ENCODE measurements at places on chromosomes 6 and 20.
A peak's percentile ranks its signal among the peaks of the same experiment; 100 is the strongest.

- H3K36me3 ChIP-seq: no peaks in the 10 kb centered on the region
- H3K27ac ChIP-seq: no peak overlapping the region
- H3K4me1 ChIP-seq: no peaks in the 10 kb centered on the region
- H3K27me3 ChIP-seq: no peaks in the 10 kb centered on the region
- no peak overlapping the region for H3K4me3 ChIP-seq
Observed at GRCh38 chr6:24851086-24851485, 52.4 kb upstream of the ARMH2 start.

DNA sequence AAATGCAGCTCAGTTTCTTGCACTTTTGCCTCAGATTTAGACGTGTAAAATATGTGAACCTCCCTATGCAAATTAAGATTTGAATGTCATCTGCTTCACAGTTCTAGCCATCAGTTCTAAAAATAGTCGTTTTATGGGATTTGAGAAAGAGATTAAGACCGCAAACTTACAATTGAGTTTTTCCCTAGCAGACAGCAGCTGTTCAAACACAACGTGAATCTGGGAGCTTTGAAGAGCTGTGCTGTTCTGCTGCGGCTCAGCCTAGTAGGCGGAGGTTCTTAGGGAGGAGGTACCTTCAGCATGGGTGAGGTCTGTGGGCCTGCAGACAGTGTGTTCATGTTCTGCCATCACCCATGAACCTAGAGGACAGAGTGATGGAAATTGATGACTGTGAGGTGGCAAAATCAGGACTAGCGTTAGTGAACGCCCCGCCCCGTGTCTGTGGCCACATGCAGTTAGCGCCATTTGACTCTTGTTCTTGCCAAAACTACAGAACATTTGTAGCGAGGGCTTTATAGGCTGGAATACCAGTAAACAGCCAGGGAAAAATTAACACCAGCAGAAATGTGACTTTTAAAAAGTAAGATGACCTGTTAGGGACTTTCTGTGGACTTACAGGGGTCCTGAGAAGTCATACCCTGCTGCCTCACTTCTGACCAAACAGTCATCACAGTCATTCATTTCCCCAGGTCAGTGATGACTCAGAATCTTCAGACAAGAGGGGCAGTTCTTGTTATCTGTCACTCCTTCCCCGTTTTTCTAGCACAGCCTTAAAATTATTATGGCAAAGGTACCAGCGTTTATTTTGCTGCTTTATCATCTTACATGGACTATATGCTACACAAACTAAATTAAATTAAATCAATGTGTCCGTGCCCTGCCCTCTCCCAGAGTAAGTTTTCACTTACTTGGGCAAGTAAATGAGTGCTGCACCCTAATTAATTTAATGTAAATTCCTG is 84.3 kb upstream of the TMEM181 start:
- H3K27me3 ChIP-seq: no peaks in the 10 kb centered on the region
- no peak for DNase-seq
- H3K4me3 ChIP-seq: no peak overlapping the region
- no peak overlapping the region for H3K27ac ChIP-seq

DNA sequence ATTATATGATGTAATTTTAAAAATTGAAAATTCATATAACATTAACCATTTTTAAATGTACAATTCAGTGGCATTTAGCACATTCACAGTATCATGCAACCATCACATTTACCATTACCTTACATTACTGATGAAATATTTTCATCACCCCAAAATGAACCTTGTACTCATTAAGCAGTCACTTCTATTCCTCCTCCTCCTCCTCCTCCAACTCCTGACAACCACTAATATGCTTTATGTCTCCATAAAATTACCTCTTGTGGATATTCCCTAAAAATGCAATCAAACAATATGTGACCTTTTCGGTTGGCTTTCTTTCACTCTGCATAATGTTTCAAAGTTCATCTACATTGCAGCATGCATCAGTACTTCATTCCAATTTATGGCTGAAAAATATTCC is 45.2 kb downstream of the ZHX3 start:
- no peaks in the 10 kb centered on the region for H3K36me3 ChIP-seq
- no peaks in the 10 kb centered on the region for H3K4me1 ChIP-seq
- H3K4me3 ChIP-seq: no peak overlapping the region
- no peaks in the 10 kb centered on the region for H3K27me3 ChIP-seq

GRCh38 chr6:134821397-134821796 is 128.5 kb downstream of the ALDH8A1 start:
- no peak overlapping the region for H3K4me3 ChIP-seq
- H3K4me1 ChIP-seq: peaks cover 8% of the 10 kb centered on the region
- H3K27ac ChIP-seq: no peak overlapping the region
- no peaks in the 10 kb centered on the region for H3K27me3 ChIP-seq
- DNase-seq: no peak

DNA sequence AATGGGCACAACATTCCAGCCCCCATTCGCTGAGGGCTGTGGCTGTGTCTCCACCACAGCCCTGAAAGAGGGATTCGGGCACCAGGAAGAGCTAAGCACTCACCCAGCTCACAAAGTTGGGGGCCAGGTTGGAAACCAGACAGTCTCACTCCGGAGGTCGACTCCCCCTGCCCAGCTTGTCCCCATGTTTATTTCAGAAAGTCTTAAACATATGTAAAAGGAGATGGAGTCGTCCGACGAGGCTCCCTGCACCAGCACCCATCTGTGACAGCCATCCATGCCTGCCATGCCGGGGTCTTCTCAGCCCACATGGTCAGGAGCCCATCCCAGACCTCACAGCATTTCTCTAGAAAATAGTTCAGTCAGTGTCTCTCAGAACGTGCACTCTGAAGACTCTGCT is 63.6 kb upstream of the STX16 start:
- H3K36me3 ChIP-seq: no peaks in the 10 kb centered on the region
- H3K27ac ChIP-seq: no peak overlapping the region
- DNase-seq: no peak

DNA sequence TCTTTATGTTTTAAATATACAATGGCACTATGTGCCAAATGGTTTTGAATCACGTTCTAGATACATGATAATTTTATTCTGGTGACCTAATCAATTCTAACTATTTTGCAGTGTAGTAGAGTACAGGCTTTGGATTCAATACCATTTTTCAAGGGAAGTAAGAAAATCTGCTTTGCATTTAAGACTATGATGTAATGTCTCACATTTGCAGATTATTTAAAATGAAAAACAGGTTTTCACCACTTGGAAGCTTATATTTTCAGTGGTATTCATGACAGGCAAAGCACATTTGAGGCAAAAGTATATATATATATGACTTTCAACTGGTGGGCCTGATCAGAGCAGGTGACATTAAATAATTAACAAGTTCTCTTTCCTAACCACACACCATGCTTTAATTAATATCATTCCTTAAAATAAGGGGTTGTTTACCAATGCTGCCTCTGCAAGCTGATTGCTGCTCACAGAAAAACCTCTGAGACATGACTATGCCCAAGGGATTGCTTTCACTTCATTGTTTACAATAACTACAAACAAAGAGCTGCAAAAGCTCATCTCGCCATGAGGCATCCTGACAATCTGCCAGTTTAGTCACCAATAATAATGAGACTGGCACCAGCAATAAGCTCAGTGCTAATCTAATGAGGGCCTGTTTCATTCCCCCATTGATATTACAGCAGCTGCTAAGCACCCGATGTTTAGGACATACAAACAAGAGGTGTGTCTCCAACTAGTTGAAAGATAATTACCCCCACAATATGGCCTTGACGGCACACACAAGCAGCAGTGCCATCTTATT is 1176.0 kb upstream of the GJE1 start:
- no peaks in the 10 kb centered on the region for H3K36me3 ChIP-seq
- H3K27me3 ChIP-seq: no peaks in the 10 kb centered on the region
- no peaks in the 10 kb centered on the region for H3K4me1 ChIP-seq
- DNase-seq: no peak
- no peak overlapping the region for H3K4me3 ChIP-seq
- H3K27ac ChIP-seq: no peak overlapping the region

- H3K4me3 ChIP-seq: no peak overlapping the region
- no peaks in the 10 kb centered on the region for H3K4me1 ChIP-seq
- no peaks in the 10 kb centered on the region for H3K36me3 ChIP-seq
- no peak for DNase-seq
Observed at GRCh38 chr6:66735106-66735890, 1028.3 kb upstream of the EYS start.

GRCh38 chr6:68975064-68975463 is 340.0 kb downstream of the ADGRB3 start:
- H3K27ac ChIP-seq: no peak overlapping the region
- H3K27me3 ChIP-seq: no peaks in the 10 kb centered on the region
- H3K4me1 ChIP-seq: no peaks in the 10 kb centered on the region
- no peak for DNase-seq

DNA sequence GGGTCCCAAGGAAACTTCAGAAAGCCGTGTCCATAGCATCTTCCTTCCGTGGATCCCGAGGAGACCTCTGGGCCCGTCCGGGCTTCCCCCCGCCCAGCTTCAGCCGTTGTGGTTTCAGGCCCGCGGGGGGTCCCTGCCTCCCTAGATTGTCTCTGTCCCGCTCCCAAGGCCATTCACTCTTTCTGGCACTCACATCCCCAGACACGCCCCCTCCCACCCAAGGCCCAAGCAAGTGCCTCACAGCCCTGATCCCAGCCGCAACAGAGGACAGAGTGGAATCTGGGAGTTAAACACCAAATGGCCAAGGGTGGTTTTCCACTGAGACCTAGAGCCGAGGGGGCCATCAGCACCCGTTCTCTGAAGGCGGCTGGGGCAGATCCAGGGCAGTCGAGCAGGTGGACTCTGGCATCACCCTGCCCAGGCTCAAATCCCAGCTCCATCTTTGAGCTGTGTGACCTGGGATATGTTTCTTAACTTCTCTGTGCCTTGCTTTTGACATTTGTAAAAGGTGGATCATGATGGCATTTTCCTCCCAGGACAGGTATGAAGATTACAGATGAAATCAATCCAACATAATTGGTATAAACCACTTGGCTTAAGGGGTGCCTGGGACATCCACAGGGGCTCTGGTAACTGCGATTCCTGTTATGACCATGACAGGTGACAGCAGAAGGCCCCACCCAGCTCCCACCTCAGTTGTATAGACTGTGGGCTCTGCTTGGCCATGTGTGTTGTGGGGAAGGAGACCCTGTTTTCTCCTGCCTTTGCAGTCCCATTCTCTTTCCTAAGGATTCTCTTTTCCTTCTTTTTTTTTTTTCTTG is 48.1 kb downstream of the CTCFL start:
- no peaks in the 10 kb centered on the region for H3K36me3 ChIP-seq
- DNase-seq: no peak
- H3K4me3 ChIP-seq: peak overlapping the region; percentile 32
- no peaks in the 10 kb centered on the region for H3K27me3 ChIP-seq
- peaks cover 91% of the 10 kb centered on the region for H3K4me1 ChIP-seq
- H3K27ac ChIP-seq: peak overlapping the region; percentile 92

- H3K27me3 ChIP-seq: no peaks in the 10 kb centered on the region
- H3K36me3 ChIP-seq: no peaks in the 10 kb centered on the region
- no peak overlapping the region for H3K27ac ChIP-seq
Observed at GRCh38 chr20:15627501-15627903, 945.7 kb downstream of the KIF16B start.

GRCh38 chr20:23622839-23623343 is 14.9 kb downstream of the CST3 start:
- H3K4me1 ChIP-seq: 0 out of 2 replicates have a peak, but pooled peaks cover 6% of the 10 kb centered on the region
- no peak overlapping the region for H3K27ac ChIP-seq
- no peaks in the 10 kb centered on the region for H3K27me3 ChIP-seq
- no peaks in the 10 kb centered on the region for H3K36me3 ChIP-seq
- H3K4me3 ChIP-seq: no peak overlapping the region

- H3K27ac ChIP-seq: peak overlapping the region; percentile 76
- H3K27me3 ChIP-seq: no peaks in the 10 kb centered on the region
- peaks cover 40% of the 10 kb centered on the region for H3K4me1 ChIP-seq
- H3K4me3 ChIP-seq: peak overlapping the region; percentile 52
- no peaks in the 10 kb centered on the region for H3K36me3 ChIP-seq
Observed at GRCh38 chr20:53738039-53738944, 144.7 kb upstream of the ZNF217 start.

DNA sequence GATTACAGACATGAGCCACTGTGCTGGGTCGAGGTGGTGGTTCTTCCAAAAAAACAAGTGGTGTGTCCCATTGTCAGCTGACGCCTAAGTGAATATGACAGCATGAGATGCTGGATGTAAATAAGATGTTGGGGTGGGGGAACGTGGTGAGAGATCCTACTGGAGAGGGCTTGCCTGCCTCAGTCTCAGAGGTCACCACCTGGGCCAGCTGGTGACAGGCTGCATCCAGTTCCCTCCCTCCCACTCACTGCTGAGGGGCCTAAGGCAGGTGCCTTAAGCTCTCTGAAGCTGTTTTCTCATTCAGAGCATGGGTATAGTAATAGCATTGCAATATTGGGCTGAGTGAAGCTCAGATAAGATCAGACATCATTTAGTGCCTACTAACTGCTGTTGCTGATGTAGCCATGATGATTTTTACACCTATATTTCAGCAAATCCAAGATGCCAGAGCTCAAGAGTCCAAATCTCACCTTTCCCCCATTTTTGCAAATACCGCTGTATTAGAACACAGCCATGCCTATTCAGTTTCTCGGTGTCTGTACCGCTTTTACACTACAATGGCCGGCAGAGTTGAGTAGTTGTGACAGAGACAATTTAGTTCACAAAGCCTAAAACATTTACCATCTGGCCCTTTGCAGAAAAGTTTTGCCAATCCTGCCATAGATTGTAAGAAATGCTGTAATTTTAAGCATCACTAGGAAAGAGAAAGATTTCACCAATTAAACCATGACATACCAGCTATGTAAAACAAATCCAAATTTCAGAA is 171.3 kb downstream of the ANKRD60 start:
- H3K36me3 ChIP-seq: no peaks in the 10 kb centered on the region
- peaks cover 84% of the 10 kb centered on the region for H3K27me3 ChIP-seq
- no peaks in the 10 kb centered on the region for H3K4me1 ChIP-seq
- no peak overlapping the region for H3K4me3 ChIP-seq
- no peak overlapping the region for H3K27ac ChIP-seq

- no peaks in the 10 kb centered on the region for H3K4me1 ChIP-seq
- H3K4me3 ChIP-seq: no peak overlapping the region
- DNase-seq: no peak
- H3K27me3 ChIP-seq: no peaks in the 10 kb centered on the region
- H3K27ac ChIP-seq: no peak overlapping the region
Observed at GRCh38 chr6:153172815-153173214, 41.7 kb upstream of the RGS17 start.

GRCh38 chr6:75693534-75693933 is 55.5 kb upstream of the MYO6 start:
- no peak for DNase-seq
- no peaks in the 10 kb centered on the region for H3K36me3 ChIP-seq
- H3K4me3 ChIP-seq: no peak overlapping the region
- H3K27ac ChIP-seq: no peak overlapping the region
- H3K27me3 ChIP-seq: no peaks in the 10 kb centered on the region
